Activated naive CD8-positive, alpha-beta T cell treated with anti-CD3 and anti-CD28 coated beads for 36 hours (primary cell): ENCODE measurements at places on chromosomes 6 and 20. TPM values are rescaled to one million over a fixed set of nuclear protein-coding genes. Genes with fewer than 3 reads are reported as not detected.

TINAG gene
- total RNA-seq: not detected

TRDN gene
- total RNA-seq: not detected

CLPSL2 gene
- not detected for total RNA-seq

POPDC3 gene
- total RNA-seq: not detected

TREM1 gene
- 0.30 TPM for total RNA-seq

PSORS1C1 gene
- total RNA-seq: 0.19 TPM

SMIM29 gene
- total RNA-seq: 13.1 TPM

C20orf141 gene
- total RNA-seq: not detected

ULBP1 gene
- total RNA-seq: 2.8 TPM

RAMACL gene
- 0.21 TPM for total RNA-seq

BPIFB1 gene
- total RNA-seq: not detected

TLDC2 gene
- total RNA-seq: not detected

RSPH9 gene
- not detected for total RNA-seq

IPCEF1 gene
- total RNA-seq: 16.9 TPM

DDX43 gene
- 0.39 TPM for total RNA-seq

DEFB124 gene
- total RNA-seq: not detected

KIF25 gene
- not detected for total RNA-seq

PLN gene
- not detected for total RNA-seq

LAMA5 gene
- total RNA-seq: 0.38 TPM

HLA-DOA gene
- total RNA-seq: 9.8 TPM

SLC17A3 gene
- not detected for total RNA-seq

BEND6 gene
- not detected for total RNA-seq

FAM209B gene
- total RNA-seq: 0.60 TPM

MYL9 gene
- total RNA-seq: not detected

NUS1 gene
- 63.7 TPM for total RNA-seq

RBPJL gene
- total RNA-seq: not detected

EYA2 gene
- not detected for total RNA-seq

SHLD1 gene
- total RNA-seq: 6.9 TPM

OR2B6 gene
- total RNA-seq: not detected

CLVS2 gene
- not detected for total RNA-seq

SLC22A2 gene
- not detected for total RNA-seq

OPRM1 gene
- total RNA-seq: not detected

DYNLT2 gene
- 2.0 TPM for total RNA-seq

HSPA12B gene
- total RNA-seq: not detected
